ENCODE measurements at places on chromosomes 2 and 18.

DNA sequence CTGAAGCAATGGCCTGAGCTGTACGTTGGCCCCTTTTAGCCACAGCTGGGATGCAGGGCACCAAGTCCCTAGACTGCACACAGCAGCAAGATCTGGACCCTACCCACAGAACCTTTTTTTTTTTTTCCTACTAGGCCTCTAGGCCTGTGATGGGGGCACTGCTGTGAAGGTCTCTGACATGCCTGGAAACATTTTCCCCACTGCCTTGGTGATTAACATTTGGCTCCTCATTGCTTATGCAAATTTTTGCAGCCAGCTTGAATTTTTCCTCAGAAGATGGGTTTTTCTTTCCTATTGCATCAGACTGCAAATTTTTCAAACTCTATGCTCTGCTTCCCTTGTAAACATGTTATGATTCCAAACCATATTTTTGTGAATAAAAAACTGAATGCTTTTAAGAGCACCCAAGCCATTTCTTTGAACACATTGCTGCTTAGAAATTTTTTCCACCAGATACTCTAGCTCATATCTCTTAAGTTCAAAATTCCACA, 33.5 kb downstream of the PDE1A start:
- DNase-seq, result no peak

GRCh38 chr18:48948112-48949049, 2.4 kb downstream of the SMAD7 start:
- DNase-seq, result peak; percentile 39

GRCh38 chr2:88199912-88200682, 30.0 kb downstream of the THNSL2 start:
- no peak for DNase-seq

- DNase-seq, result no peak
Observed at GRCh38 chr18:13570216-13570615, 156.1 kb downstream of the FAM210A start.

- DNase-seq, result no peak
Observed at GRCh38 chr2:241197947-241198346, 9.5 kb downstream of the ANO7 start.

DNA sequence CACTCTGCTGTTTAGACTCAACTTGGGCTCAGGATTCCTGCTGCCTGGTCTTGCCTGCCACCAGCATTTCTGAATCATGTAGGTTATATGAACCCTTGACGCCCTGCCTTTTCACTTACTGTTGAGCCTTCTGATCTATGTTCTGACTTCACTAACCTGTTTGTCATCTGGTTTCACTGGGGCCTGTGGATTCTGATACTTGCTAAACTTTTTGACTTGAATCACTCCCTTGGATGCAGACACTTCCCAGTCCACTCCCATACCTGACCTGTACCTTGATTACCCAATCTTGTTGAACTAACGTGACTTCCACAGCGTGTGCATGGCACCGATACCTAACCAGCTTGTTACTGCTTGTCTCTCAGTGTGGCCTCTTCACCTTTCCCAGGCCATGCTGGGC, 35.6 kb upstream of the SPAG16 start:
- no peak for DNase-seq

GRCh38 chr18:50822756-50823155, 2.9 kb upstream of the MRO start:
- no peak for DNase-seq

GRCh38 chr2:37378411-37378810, 34.0 kb downstream of the QPCT start:
- DNase-seq, result no peak
